ENCODE measurements at places on chromosomes 1 and 21. TPM values are rescaled to one million over a fixed set of nuclear protein-coding genes. Genes with fewer than 3 reads are reported as not detected.

DNA sequence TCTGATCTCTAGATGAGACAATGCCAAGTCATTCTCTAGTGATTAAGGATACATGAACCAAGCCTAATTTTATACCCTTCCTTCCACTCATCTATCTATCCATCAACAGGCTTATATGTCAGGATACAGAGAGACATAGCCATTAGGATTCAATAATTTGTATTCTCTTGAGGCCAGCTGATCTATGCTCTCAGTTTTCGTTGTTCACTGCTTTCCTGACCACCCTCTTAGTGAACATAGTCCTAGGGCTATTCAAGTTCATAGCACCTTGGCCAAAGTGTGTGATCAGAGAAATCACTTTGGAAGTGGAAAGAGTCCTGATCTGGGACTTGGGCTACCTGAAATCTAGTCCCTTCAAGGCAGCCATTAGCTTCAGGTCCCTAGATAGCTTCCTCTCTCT, 4.2 kb upstream of the KPRP start:
- no peak overlapping the region for H3K27ac ChIP-seq
- H3K4me1 ChIP-seq, result no peaks in the 10 kb centered on the region
- DNase-seq, result no peak
- H3K27me3 ChIP-seq, result no peaks in the 10 kb centered on the region

GRCh38 chr1:178986204-178986603, 39.5 kb upstream of the FAM20B start:
- DNase-seq, result peak; percentile 17
- no peaks in the 10 kb centered on the region for H3K27me3 ChIP-seq
- H3K36me3 ChIP-seq, result no peaks in the 10 kb centered on the region
- no peak overlapping the region for H3K27ac ChIP-seq
- peaks cover 2% of the 10 kb centered on the region for H3K4me1 ChIP-seq

F13B gene
- not detected for total RNA-seq

FPGT gene
- 10.4 TPM for total RNA-seq

DNA sequence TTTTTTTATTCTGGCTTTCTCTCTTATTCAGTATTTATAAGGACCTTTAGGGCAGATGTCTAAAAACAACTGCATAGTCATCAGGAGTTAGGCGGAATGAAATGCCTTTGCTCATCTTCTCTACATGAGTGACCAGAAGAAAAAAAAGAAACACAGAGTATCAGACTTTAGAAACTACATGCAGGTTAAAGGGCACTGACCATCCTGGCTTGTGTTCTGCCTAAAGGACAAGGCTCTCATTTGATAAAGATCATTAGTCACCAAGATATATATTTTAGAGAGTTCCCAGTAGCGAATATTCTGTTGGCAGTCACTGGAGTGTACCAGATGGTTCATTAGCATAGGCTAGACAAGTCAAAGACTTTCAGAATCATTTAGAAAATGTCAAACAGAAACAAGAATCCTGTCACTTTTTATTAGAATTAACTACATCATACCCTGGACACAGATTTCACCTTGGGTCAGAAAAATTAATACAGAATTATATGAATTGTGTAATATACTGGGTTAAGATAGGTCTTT, 145.6 kb downstream of the NR5A2 start:
- H3K36me3 ChIP-seq, result no peaks in the 10 kb centered on the region
- peaks cover 7% of the 10 kb centered on the region for H3K27me3 ChIP-seq
- no peak overlapping the region for H3K4me3 ChIP-seq

DNA sequence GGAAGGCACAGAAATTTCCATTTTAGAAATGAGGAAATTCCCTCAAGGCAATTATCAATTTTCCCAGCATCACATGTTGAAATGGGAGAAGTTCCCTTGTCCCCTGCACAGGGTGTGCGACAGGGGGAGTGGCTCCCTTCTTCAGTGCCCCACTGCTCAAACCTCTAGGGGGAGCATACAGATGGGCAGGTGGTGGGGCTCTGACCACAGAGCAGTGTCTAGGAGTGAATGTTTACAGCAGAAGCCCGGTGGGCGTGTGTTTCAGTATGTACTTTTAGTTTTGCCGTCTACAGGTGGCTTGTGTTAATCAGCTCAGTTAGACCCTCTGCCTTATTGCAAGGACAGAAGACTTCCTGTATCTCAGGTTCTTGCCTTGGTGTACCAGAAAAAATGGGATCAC, 493.7 kb upstream of the PLXNA2 start:
- H3K27me3 ChIP-seq, result peaks cover 3% of the 10 kb centered on the region
- no peak overlapping the region for H3K27ac ChIP-seq
- no peak for DNase-seq
- H3K36me3 ChIP-seq, result no peaks in the 10 kb centered on the region

IVL gene
- total RNA-seq, result not detected

- no peaks in the 10 kb centered on the region for H3K27me3 ChIP-seq
- H3K27ac ChIP-seq, result peak overlapping the region; percentile 100
- H3K4me3 ChIP-seq, result peak overlapping the region; percentile 98
- peaks cover 18% of the 10 kb centered on the region for H3K36me3 ChIP-seq
These were observed 1.6 kb downstream of the PPP1R15B start for GRCh38 chr1:204409836-204410687.

AQP10 gene
- not detected for total RNA-seq

COL11A1 gene
- total RNA-seq, result 592 TPM

- no peaks in the 10 kb centered on the region for H3K36me3 ChIP-seq
These were observed 491.2 kb upstream of the ZRANB2 start for GRCh38 chr1:71572038-71572437.

- no peaks in the 10 kb centered on the region for H3K4me1 ChIP-seq
- no peak overlapping the region for H3K27ac ChIP-seq
- DNase-seq, result no peak
- no peak overlapping the region for H3K4me3 ChIP-seq
- no peaks in the 10 kb centered on the region for H3K36me3 ChIP-seq
These were observed 44.5 kb upstream of the CRNN start for GRCh38 chr1:152458384-152459185.

DNA sequence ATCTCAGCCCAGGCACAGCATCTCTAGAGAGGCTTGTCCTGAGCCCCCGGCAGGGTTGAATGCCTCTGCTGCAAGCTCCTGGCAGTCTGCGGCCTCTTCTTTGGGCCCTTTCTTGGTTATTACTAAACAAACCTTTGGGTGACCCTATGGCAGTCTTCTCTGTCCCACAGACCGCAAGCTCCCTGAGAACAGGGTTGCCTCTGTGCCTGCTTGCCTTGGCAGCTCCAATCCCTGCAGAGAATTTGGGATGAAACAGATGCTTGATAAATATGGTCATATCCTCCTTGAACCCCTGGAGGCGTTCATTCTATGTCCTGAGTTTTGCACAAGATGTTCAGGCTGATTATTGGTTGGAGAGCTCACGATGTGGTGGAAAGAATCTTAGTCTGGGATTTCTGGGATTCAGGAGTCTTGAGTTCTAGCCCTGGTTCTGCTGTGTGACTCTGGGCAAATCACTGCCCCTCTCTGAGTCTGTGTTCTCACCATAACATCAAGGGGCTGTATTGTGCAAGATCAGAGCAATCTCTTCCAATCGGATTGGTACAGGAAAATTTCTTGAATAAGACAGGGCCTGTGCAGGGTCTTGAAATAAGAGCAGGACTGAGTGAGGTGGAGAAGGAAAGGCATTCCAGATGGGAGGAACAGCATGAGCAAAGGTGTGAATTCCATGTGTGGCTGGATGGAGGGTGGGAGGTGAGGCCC, 49.6 kb downstream of the EDN2 start:
- H3K27me3 ChIP-seq, result no peaks in the 10 kb centered on the region
- peak overlapping the region; percentile 4 for H3K27ac ChIP-seq
- H3K4me1 ChIP-seq, result peaks cover 53% of the 10 kb centered on the region
- no peak for DNase-seq
- H3K4me3 ChIP-seq, result no peak overlapping the region

DNASE2B gene
- total RNA-seq, result not detected

C4BPB gene
- not detected for total RNA-seq
